Epithelial cell of umbilical artery (primary cell): ENCODE measurements at places on chromosomes 12 and 14. TPM values are rescaled to one million over a fixed set of nuclear protein-coding genes. Genes with fewer than 3 reads are reported as not detected.

Gene ESR2
- 0.30 TPM in 1 of 2 replicates, not detected in the other for total RNA-seq

Gene CCDC177
- not detected in 2 replicates for total RNA-seq

Gene PAN2
- total RNA-seq: 4.9 and 14.9 TPM in 2 replicates

Gene TMEM132C
- not detected in 2 replicates for total RNA-seq

Gene ERBB3
- not detected in 2 replicates for total RNA-seq

Gene PLA2G1B
- total RNA-seq: not detected in 2 replicates
